ENCODE measurements at places on chromosomes 12 and 14.

DNA sequence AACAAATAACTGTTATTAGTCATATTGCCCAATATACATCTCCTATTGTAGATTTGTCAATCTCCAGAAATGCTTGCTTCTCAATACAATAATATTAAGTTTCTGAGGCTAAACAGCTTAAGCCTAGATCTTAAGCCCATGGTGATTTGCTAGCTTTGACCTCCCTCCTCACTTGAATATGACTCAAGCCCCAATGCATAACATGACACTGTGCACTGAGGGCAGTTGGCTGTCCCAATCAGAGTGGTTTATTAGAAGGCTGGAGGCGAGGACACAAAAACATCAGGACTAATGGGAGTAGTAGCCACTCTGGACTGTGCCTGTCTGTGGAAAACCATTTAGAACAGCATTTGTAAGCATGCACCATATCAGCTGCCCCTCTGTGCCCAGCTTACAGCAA is 81.1 kb upstream of the GTF2A1 start:
- no peak for DNase-seq

DNA sequence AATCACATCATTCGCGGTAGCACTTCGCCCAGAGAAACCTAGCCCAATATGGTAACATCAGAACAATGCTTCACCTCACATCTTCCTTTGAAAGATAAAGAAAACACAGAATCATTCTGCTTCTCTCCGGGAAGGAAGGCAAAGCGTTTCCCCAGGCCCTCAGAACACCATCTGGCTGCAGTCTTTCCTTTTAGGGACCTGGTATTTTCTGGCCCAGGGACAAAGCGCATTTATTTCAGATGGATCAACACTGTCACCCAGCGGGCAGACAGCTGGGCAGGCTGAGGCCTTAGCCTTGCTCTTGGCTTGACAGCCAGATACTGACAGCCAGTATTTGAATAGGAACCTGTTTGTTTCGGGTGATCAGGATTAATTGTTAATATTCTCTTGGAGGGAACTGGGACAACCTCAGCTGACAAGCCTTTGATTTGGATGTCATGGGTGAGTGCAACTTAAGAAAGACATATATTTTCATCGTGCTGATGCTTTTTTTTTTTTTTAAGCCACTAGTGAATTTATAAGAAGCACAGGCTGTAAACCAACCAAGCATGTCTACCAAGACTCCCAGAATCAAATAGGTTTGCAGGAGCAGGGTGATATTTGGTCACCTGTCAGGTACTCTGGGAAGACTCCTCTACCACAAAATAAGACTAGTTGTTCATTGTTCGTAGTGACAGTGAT is 118.9 kb downstream of the VEZT start:
- DNase-seq, result no peak

DNA sequence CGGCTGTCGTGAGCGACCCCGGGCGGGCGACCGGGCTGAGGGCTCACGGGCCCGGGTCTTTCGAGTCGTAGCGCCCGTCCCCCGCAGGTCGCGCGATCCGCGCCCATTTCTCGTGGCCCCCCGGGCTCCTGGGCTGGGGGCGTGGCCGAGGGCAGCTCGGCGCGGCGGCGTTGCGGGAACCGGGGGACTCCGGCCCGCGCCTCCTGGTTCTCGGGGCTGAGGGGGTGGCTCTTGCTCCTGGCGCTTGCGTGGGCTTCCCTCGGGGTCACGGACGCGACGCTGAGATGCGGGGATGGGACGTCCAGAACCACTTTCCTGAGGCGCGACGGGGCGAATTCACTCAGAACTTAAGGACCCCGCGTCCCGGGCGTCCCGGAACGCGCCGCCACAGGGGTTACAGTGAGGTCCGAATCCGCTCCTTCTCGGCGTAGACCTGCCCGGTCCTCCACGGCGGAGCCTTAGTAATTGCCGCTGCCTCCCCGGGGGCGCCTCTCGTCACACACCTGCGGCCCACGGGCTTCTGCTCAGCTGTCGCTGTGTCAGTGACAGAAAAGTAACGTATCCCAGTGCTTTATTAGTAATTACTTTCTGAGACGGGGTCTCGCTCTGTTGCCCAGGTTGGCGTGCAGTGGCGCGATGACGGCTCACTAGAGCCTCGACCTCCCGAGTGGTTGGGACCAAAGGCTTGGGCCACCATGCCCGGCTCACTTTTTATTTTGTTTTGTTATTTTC is 606 bp downstream of the EP400 start:
- DNase-seq, result peak; percentile 14

DNA sequence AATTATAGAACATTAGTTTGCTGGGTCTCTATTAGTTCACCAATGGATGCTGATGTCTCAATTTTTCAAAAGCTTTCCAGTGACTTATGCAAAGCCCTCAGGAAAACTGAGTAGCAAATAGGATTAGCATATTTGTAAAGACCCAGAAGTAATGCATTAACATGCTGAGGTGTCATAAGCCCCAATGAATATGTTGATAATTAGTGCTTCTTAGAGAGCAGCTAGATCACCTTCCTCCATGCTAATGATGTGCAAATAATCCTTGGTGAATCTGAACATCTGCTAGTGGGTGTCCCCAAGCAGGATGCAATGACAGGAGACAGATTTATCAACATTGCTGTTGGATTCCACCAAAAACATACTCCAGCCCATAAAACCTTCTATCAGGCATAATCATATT is 19.0 kb downstream of the IFNG start:
- no peak for DNase-seq

- DNase-seq, result no peak
Observed at GRCh38 chr14:100388103-100389054, 65.2 kb downstream of the SLC25A47 start.

- DNase-seq, result no peak
Observed at GRCh38 chr14:50667684-50667995, 466 bp downstream of the SAV1 start.

DNA sequence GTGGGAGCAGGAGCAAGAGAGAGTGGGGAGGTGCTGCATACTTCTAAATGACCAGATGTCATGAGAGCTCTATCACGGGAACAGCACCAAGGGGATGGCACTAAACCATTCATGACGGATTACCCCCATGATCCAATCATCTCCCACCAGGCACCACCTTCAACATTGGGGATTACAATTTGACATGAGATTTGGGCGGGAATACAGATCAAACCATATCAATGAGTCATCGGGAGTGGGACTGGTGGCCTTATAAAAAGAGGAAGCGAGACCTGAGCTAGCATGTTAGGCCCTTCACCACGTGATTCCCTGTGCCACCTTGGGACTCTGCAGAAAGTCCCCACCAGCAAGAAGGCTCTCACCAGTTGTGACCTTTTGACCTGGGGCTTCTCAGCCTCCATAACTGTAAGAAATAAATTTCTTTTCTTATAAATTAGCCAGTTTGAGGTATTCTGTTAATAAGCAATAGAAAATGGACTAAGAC is 28.7 kb downstream of the COX8C start:
- DNase-seq, result no peak

GRCh38 chr12:130701402-130701744 is 14.7 kb downstream of the RIMBP2 start:
- no peak for DNase-seq

- DNase-seq, result no peak
Observed at GRCh38 chr14:81519200-81520011, 14.2 kb downstream of the SEL1L start.

- DNase-seq, result no peak
Observed at GRCh38 chr12:95582230-95583058, 31.2 kb upstream of the USP44 start.

DNA sequence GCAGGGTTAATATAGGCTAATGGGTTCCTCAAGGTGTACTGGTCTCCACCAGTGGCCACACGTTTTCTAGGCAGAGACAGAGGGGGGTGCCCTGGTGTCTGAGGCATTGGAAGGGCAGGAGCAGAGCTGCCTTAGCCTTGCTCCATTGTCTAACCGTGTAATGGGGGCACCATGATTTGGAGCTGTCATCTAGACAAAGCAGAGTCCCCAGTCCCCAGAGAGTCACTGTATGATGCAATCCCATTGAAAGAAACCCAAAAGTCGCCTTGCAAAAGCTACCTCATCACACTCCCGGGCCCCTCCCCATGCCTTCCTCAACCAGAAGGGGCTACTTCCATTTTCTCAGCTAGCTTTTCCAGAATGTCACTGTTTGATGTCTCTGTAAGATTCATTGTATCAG is 487.1 kb downstream of the AACS start:
- no peak for DNase-seq

GRCh38 chr14:74326369-74327152 is 21.7 kb upstream of the VRTN start:
- DNase-seq, result no peak

GRCh38 chr12:12523229-12523628 is 39.4 kb downstream of the DUSP16 start:
- DNase-seq, result no peak

- no peak for DNase-seq
Observed at GRCh38 chr14:56414236-56414635, 165.4 kb upstream of the TMEM260 start.

DNA sequence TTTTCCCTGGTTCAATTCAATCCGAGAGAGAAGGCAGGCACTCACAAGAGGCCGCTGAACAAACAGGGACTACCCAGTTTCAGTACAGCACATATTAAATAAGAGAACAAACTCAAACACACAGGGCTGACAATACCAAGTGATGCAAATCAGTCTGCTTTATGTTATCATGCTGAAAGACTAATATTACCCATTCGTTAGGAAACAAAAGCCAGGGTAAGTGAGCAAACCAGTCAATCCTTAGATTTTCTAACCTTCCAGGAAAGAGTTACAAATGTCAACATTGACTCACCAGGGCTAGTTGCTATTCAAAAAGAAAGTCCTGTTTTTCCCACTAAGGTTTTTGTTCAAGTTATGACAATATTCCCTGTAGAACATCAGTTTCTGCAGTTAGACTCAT is 246.2 kb downstream of the C12orf42 start:
- no peak for DNase-seq

GRCh38 chr12:77590306-77590705 is 240.4 kb upstream of the NAV3 start:
- DNase-seq, result no peak

- DNase-seq, result no peak
Observed at GRCh38 chr14:20470603-20470901, 1.3 kb downstream of the PNP start.

DNA sequence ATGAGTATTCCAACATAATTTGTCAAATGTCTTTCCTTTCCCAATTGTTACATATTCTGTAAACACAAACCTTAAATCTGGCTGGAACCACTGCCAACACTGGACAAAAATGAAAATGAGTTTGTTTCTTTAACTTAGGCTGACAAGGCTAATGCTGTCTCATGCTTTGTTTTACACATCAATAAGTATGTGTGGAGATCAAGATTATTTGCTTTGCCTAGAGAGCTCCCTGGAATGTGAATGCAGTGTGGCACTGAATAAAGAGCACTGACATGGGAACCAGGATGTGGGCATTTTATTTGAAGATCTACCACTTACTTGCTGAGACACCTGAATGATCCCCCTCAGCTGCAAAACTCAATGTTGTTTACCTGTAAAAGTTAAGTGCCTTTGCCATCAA is 61.7 kb downstream of the RALGAPA1 start:
- no peak for DNase-seq

DNA sequence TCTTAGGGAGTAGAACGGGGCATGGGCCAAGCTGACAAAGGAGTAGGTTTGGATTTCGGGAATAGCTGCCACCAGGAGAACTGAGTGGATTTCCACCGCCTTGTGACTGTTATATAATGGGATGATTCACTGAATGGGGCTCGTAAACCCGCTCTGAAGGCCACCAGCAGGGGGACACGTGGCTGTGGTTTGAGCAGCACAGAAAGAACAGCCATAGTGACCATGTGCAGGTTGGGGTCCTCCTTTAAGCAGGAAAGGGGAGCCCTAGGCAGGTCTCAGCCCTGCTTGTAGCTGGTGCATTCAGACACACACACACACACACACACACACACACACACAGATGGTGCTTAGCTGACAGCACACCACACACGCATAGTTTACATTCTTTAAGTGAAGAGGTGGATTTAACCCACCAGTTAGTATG is 8.6 kb upstream of the ASB2 start:
- DNase-seq, result no peak

DNA sequence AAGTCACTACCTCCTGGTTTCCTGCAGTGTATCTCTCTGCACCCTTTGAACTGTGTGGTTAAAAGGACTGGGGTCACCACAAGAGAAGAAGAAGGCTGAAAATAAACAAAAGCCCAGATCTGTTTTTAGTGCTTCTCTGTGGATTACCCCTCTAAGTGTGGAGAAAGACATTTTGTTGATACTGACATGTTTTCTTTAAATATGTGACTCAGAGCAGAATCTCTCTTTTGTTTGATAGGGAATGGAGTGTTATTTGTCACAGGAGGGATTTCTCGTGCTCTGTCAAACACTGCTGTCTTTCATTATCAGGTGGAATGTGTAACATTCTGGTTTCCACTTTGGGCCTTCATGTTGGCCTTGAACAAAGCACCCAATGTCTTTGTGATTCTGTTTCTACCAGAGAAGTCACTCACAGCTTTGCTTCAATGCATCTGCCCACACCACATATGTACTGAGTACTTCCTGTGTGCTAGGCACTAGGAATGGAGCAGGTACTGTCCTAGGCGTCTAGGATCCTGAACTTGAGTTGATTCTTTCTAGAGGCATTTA is 82.1 kb downstream of the PLXNC1 start:
- DNase-seq, result no peak

- DNase-seq, result no peak
Observed at GRCh38 chr12:38610808-38611350, 294.3 kb downstream of the ALG10B start.

DNA sequence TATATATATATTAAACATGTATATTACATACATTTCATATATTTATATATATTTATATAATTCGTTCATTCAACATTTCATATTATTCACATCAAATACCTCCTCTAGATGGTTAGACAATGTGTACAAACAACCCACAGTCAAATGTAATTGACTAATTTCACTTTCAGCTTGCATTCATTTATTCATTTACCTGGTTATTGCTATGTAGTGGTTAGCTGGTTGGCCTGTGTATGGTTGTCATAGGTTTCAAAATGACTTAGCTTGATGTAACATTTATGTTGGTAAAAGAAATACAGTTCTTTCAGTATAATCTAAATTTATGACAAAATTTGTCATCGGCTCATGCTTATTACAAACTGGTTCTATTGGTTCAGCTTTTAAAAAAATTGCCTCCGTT is 389 bp downstream of the OR4K13 start:
- no peak for DNase-seq

DNA sequence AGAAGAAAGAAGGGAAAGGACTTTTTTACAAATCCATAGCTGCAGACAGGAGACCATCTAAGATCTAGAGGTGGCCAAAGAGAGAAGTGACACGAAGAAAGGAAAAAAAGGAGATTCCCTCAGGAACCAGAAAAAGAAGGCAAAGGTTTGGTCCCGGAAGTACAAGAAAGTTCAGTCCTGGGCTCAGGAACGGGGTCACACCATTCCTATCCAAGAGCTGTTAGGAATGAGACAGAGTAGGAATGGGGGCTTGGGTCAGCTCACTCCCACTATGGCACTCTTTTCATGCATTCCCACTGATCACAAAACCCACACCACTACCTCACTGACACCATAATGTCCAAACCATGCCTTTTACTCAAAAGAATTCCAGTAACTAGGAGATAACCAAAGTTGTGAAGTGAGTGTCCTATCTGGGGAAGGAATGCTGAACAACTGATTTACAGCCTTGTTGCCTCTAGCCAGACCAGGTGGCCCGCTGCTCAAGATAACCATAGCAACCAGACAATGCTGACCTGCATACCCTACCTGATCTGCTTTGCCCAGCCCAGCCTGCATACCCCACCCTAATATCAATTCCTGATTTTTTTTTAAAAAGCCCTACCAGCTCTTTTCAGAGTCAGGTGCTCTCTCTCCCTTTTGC is 8.4 kb downstream of the PPP2R3C start:
- DNase-seq, result no peak

Measured in activated T-helper 1 cell treated with Interleukin-2 at 50 U/mL for 16 hours (primary cell).